ENCODE measurements at places on chromosomes 6 and 20. TPM values are rescaled to one million over a fixed set of nuclear protein-coding genes. Genes with fewer than 3 reads are reported as not detected.

Gene ARFGEF3
- 0.58 TPM for total RNA-seq

Gene SH3BGRL2
- 0.33 TPM for total RNA-seq

Gene GINS1
- total RNA-seq: 32.2 TPM

Gene CTAGE9
- total RNA-seq: not detected

Gene FOXA2
- 17.8 TPM for total RNA-seq
